WTC11 (cell line): ENCODE measurements at places on chromosomes 12 and 14. TPM values are rescaled to one million over a fixed set of nuclear protein-coding genes. Genes with fewer than 3 reads are reported as not detected.

The MORN3 gene
- 0.37 to 0.80 TPM (median 0.50 TPM) in 3 replicates for total RNA-seq

The OTOGL gene
- total RNA-seq: 0.39 to 0.62 TPM (median 0.55 TPM) in 3 replicates

The FITM1 gene
- 0.25 to 0.39 TPM in 2 of 3 replicates, not detected in the other for total RNA-seq

The EID3 gene
- 2.0 to 3.2 TPM (median 2.5 TPM) in 3 replicates for total RNA-seq

The ITGB7 gene
- total RNA-seq: 0.90 to 1.4 TPM (median 1.1 TPM) in 3 replicates

The MDP1 gene
- total RNA-seq: 12.6 to 18.4 TPM (median 16.9 TPM) in 3 replicates

The NRXN3 gene
- total RNA-seq: 2.5 to 3.0 TPM (median 2.9 TPM) in 3 replicates

The TRIP11 gene
- 32.9 to 36.5 TPM (median 34.4 TPM) in 3 replicates for total RNA-seq

The SLC17A8 gene
- total RNA-seq: 0.05 to 0.26 TPM in 2 of 3 replicates, not detected in the other

The ADCY4 gene
- total RNA-seq: 0.96 to 2.4 TPM (median 1.1 TPM) in 3 replicates

The STXBP6 gene
- total RNA-seq: 3.2 to 4.2 TPM (median 3.5 TPM) in 3 replicates

The RFX4 gene
- total RNA-seq: 0.14 to 0.26 TPM in 2 of 3 replicates, not detected in the other

The WNT1 gene
- total RNA-seq: not detected in 3 replicates

The DEPDC4 gene
- total RNA-seq: 4.4 to 5.5 TPM (median 5.5 TPM) in 3 replicates

The FLRT2 gene
- total RNA-seq: 8.0 to 13.2 TPM (median 9.4 TPM) in 3 replicates

The SDR9C7 gene
- not detected in 3 replicates for total RNA-seq

The FIGNL2 gene
- 9.9 to 10.3 TPM (median 10.0 TPM) in 3 replicates for total RNA-seq

The ASCL1 gene
- 0.07 to 0.14 TPM (median 0.07 TPM) in 3 replicates for total RNA-seq

The KRT75 gene
- not detected in 3 replicates for total RNA-seq

The PARPBP gene
- total RNA-seq: 18.9 to 20.5 TPM (median 19.2 TPM) in 3 replicates

The CLEC1B gene
- not detected in 3 replicates for total RNA-seq

The HCAR1 gene
- total RNA-seq: 0.04 TPM in 1 of 3 replicates, not detected in the others

The TCTN1 gene
- total RNA-seq: 10.3 to 15.9 TPM (median 13.9 TPM) in 3 replicates

The BATF gene
- 0.73 TPM in 1 of 3 replicates, not detected in the others for total RNA-seq

The GPRC5D gene
- 0.33 TPM in 1 of 3 replicates, not detected in the others for total RNA-seq

The MMP19 gene
- total RNA-seq: 0.98 to 1.6 TPM (median 1.0 TPM) in 3 replicates

The CPNE6 gene
- not detected in 3 replicates for total RNA-seq

The APPL2 gene
- 16.1 to 21.7 TPM (median 19.9 TPM) in 3 replicates for total RNA-seq

The MLXIP gene
- total RNA-seq: 40.5 to 49.4 TPM (median 44.4 TPM) in 3 replicates

The MYO1H gene
- total RNA-seq: 0.44 to 0.60 TPM (median 0.50 TPM) in 3 replicates

The SMOC1 gene
- total RNA-seq: 0.76 to 1.1 TPM (median 1.0 TPM) in 3 replicates

The POTEM gene
- not detected in 3 replicates for total RNA-seq

The SETD1B gene
- total RNA-seq: 18.0 to 19.5 TPM (median 18.4 TPM) in 3 replicates

The TAMALIN gene
- total RNA-seq: 5.5 to 7.1 TPM (median 6.1 TPM) in 3 replicates

The UNG gene
- total RNA-seq: 125 to 135 TPM (median 127 TPM) in 3 replicates

The VPS29 gene
- total RNA-seq: 51.2 to 66.3 TPM (median 54.4 TPM) in 3 replicates

The DTX1 gene
- total RNA-seq: 6.2 to 9.2 TPM (median 7.7 TPM) in 3 replicates

The ARHGDIB gene
- total RNA-seq: 0.80 to 2.3 TPM (median 1.6 TPM) in 3 replicates

The TGM1 gene
- total RNA-seq: 2.5 to 5.2 TPM (median 4.4 TPM) in 3 replicates

The FBXO33 gene
- 7.8 to 9.6 TPM (median 8.4 TPM) in 3 replicates for total RNA-seq

The ARG2 gene
- total RNA-seq: 29.8 to 38.5 TPM (median 33.0 TPM) in 3 replicates

The AQP5 gene
- 2.7 to 2.9 TPM (median 2.8 TPM) in 3 replicates for total RNA-seq

The CLEC2D gene
- 6.2 to 9.8 TPM (median 7.1 TPM) in 3 replicates for total RNA-seq

The ADGRD1 gene
- 0.77 to 0.87 TPM (median 0.80 TPM) in 3 replicates for total RNA-seq

The CIT gene
- total RNA-seq: 61.6 to 65.4 TPM (median 62.0 TPM) in 3 replicates

The JKAMP gene
- 29.1 to 33.2 TPM (median 31.7 TPM) in 3 replicates for total RNA-seq

The KRT72 gene
- total RNA-seq: 0.11 TPM in 1 of 3 replicates, not detected in the others

The IFNG-AS1 gene
- total RNA-seq: not detected in 3 replicates

The SLC39A5 gene
- 0.26 to 0.62 TPM (median 0.46 TPM) in 3 replicates for total RNA-seq

The AQP6 gene
- 0.09 to 0.21 TPM (median 0.18 TPM) in 3 replicates for total RNA-seq

The OR4K14 gene
- total RNA-seq: not detected in 3 replicates

The PPP1R1A gene
- 12.4 to 15.5 TPM (median 13.1 TPM) in 3 replicates for total RNA-seq

The BHLHE41 gene
- total RNA-seq: 5.9 to 7.6 TPM (median 6.7 TPM) in 3 replicates
